ENCODE measurements at places on chromosomes 7 and 10. TPM values are rescaled to one million over a fixed set of nuclear protein-coding genes. Genes with fewer than 3 reads are reported as not detected.

The UROS gene
- total RNA-seq = 55.3 TPM

The HTR7 gene
- total RNA-seq = 0.13 TPM

The PTF1A gene
- not detected for total RNA-seq

The RAPGEF5 gene
- total RNA-seq = 0.16 TPM

The PRXL2A gene
- 39.0 TPM for total RNA-seq

The PPP1R17 gene
- total RNA-seq = not detected

The TMEM130 gene
- total RNA-seq = 0.29 TPM

The ITPRID1 gene
- total RNA-seq = not detected

The GIMAP2 gene
- not detected for total RNA-seq

The C10orf71 gene
- not detected for total RNA-seq

The RFC2 gene
- total RNA-seq = 55.5 TPM

The SUN3 gene
- not detected for total RNA-seq

The DYNC1I1 gene
- 0.21 TPM for total RNA-seq

The ELOVL3 gene
- 0.22 TPM for total RNA-seq

The CYP2C8 gene
- total RNA-seq = not detected

The PDGFA gene
- 33.2 TPM for total RNA-seq

The LRRC4 gene
- total RNA-seq = not detected

The ASZ1 gene
- not detected for total RNA-seq

The UCMA gene
- total RNA-seq = not detected

The ACTL6B gene
- not detected for total RNA-seq

The GBX1 gene
- not detected for total RNA-seq

The STEAP2 gene
- total RNA-seq = 4.2 TPM

The JAKMIP3 gene
- 1.1 TPM for total RNA-seq

The MRLN gene
- not detected for total RNA-seq

The OR2A42 gene
- total RNA-seq = not detected

The DDX50 gene
- 34.0 TPM for total RNA-seq

The PNLIPRP3 gene
- not detected for total RNA-seq

The BAMBI gene
- total RNA-seq = 10.5 TPM

The ADAM12 gene
- total RNA-seq = 3.7 TPM

The STRIP2 gene
- 6.5 TPM for total RNA-seq

The SPDYE2 gene
- total RNA-seq = not detected

The TACR2 gene
- total RNA-seq = 0.13 TPM

The ADCYAP1R1 gene
- total RNA-seq = 0.02 TPM

The CYP26A1 gene
- 2.2 TPM for total RNA-seq

The DIP2C gene
- 9.7 TPM for total RNA-seq

The CPN1 gene
- 0.26 TPM for total RNA-seq

The PNLIPRP2 gene
- total RNA-seq = not detected

The WEE2 gene
- total RNA-seq = not detected

The FANK1 gene
- 2.2 TPM for total RNA-seq

The CLRN3 gene
- not detected for total RNA-seq

The TET1 gene
- 0.59 TPM for total RNA-seq

The RBP3 gene
- total RNA-seq = not detected

The CFAP69 gene
- 2.0 TPM for total RNA-seq
